Ureter (tissue), 1 donor: ENCODE measurements at places on chromosomes 13 and 19. TPM values are rescaled to one million over a fixed set of nuclear protein-coding genes. Genes with fewer than 3 reads are reported as not detected.

DNA sequence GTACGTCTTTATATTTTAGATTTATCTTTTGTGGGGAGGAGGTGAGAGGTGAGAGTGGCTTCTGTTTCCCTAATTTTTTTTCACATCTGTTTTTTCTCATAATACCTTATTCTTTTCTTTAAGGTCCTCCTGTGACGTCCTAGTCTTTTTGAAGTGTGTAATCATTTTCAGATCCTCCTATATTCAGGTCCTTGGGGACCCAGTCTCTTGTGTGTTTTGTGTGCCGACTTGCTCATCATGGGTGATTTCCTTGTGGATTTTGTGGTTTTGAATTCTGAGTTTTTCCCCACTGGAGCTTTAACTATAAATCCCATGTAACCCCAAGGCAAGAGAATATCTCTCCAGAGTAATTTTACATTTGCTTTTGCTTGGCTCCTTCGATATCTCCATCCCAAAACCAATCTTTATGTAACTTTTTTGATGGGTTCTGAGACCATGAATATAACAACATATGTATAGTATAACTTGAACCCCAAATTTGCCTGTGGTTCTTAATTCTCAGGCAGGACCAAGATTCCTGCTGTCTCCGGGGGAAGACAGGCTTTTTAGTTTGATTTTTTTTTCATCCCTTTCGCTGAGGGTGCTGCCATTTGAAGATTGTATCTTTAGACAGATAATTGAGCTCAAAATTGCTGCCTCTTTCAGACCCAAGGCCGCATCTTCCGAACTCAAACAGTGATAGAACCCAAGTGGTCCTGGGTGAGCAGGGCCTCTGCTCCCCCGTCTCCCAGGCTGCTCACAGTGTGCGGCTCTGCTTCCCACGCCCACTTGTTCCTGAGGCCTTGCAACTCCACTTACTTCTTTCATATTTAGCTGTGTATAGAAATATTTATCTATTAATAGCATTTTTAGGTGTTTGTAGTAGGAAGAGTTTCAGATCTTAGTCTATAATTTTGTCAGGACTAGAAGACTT is 59.1 kb upstream of the GPR183 start:
- DNase-seq, result no peak

DNA sequence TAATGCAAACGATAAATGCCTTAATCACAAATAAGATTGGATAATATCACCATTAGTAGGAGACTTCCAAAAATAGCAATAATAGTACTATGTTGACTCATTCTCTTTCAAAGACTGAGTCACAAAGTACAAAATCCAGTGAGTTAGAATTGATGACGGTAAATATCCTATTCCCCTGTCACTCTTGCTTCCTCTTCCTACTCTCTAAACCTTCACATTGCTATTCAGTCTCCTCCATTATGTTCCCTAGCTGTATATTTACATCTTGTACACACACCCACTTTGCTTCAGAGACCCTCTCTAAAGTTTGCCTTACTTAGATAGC is 26.3 kb upstream of the INTS6 start:
- DNase-seq, result no peak

DNA sequence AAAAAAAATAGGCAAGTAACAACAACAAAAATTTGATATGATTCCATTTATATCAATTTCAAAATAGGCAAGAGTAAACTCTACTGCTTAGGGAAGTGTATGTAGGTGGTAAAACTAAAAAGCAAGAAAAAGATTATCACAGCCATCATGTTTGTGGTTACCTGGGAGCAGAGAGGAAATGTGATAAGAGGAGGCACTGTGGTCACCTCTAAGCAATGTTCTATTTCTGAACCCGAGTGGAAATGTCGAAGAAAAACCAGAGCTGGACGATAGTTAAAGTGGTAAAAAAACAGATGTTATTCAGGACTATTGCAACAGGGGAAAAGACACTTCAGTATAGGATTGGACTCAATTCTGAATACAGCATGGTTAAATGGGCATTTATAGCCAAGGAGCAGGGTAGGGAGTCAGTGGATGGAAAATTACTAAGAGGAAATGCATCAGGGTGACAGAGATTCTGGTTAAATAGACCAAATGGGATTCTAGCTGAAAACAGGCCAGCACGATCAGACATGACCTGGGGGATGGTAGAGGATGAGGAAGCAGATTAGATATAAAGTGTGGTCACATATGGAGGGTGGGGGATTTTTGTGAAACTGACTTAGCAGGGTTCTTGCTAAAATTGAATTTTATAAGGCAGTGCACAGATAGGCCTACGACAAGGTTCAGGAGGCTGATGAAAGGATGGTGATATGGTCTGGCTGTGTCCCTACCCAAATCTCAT is 6.0 kb upstream of the TEX30 start:
- no peak for DNase-seq

DNA sequence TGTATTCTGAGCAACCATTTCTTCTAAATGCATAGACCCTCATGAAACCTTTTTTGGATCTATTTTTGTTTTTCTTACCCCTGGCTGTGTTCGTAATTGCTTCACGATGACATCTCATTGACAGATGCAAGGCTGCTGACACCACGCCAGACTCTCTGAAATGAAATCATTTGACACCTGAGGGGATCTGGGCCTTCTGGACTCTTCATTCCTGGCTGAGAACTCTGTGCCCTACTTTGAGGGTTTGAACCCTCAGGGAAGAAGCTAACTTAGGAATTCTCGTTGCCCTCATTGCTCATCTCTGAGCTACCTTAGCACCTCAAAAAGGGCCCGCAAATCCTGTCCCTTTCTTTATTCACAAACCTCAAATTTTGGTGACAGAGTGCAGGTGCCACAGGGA is 40.5 kb upstream of the NBEA start:
- no peak for DNase-seq

DNA sequence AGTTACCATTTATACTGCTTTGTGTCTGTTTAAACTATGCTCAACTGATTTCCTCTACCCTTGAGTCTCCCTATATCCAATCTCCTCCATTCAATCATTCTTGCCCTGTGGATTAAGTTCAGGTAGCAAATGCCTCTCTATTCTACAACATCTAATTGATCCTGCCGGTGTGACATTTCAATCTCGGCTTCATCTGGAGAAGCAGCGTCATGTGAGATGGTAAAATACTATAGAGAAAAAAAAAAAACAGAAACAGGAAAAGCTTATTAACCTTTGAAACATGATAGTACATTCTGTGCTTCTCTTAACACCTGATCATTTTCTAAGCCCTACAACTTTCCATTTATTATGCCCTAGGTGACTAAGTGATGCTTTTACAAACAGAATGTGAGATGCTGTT is 89.4 kb downstream of the KCTD12 start:
- no peak for DNase-seq

GRCh38 chr19:38691938-38692457 is 44.5 kb downstream of the ACTN4 start:
- DNase-seq, result peak; percentile 80

GRCh38 chr13:38398711-38399493 is 49.3 kb downstream of the UFM1 start:
- no peak for DNase-seq

DNA sequence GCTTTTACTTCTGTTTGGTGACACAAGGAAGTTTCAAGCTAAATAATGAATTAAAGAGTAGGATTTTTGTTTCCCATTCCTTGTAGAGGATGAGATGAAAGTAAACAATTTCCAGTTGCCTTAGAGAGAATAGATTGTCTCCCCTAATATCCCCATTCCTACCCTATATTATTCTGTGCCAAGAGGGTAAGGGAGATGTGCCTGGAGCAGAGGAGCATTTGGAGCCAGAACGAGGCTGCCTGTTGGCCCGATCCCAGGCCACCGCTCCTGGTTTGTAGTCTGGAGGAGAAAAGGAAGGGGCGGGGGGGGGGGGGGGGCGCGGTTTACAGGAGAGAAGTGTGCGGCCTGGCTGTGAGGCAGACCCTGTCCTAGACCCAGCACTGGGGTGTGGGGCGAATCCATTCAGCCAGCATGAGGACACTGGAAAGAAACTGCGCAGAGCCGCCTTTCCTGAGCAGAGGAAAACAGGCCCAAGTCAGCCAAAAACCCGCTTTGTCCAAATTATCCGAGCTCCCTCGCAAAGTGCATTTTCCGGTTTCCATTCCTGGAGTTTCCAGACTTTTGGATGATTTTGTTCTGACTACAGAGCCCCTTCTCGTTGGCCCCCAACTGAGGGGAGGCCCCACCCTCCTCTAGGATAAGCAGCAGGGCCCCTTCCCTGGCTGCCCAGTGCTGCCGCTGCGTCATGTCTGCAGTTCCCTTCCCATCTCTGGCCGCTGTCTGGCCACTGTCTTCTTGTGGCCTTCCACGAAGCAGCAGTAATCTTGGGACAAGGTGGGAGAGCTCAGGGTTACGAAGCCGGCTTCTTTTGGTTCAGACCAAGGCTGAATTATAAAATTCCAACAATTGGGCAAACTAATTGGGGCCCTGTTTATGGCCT is 23.0 kb downstream of the NFIX start:
- no peak for DNase-seq

DNA sequence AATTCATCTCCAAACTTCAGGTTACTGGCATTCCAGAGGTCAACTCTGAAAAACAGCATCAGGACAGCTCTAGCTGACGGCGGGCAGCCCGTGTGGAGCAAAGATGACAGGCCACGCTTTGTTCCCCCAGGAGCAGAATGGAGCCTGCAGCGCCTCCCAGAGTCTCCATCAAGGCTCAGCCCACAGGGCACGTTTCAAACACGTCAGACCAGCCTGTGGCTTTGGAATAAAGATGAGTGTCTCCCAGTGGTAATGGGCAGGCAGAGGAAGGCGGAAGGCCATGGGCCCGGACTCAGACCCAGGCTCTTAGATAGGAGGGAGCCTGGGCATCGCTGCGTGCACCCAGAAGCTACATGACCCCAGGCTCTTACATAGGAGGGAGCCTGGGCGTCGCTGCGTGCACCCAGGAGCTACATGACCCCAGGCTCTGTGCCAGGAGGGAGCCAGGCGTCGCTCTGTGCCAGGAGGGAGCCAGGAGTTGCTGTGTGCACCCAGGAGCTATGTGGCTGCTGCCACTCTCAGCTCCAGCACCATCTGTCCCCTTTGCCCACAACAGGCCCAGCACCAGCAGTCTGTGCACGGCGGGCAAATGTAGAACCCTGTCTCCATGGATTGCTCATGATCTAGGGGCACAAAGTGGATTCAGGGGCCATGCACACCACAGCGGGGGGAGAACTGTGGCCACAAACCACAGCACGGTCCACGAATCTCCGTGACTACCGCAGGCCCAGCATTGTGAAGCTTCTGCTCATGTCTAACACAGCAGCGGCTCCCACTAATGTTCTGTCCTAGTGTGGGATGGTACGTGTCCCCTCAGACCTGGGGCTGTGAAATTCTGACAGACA is 47.8 kb upstream of the C13orf46 start:
- no peak for DNase-seq

- DNase-seq, result no peak
These were observed 16.2 kb downstream of the MCF2L start for GRCh38 chr13:112984954-112985802.

DNA sequence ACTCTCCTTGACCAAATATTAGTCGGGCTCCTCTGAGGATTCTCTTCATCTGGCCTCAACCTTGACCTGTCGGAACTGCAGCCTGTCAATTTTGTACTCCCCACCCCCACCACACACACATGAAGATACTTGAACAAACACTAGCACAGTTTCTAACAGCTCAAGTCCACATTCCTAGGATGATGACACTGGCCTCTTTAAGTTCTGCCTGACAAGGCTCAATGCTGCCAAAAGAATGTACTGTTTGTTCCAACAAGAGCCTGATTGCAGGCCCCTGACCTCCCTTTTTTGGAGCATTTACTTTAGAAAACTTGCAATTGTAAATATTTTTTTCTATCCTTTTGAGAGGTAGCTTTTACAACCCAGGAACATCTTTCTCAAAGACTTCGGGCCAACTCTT is 169.2 kb upstream of the IRS2 start:
- DNase-seq, result no peak

DNA sequence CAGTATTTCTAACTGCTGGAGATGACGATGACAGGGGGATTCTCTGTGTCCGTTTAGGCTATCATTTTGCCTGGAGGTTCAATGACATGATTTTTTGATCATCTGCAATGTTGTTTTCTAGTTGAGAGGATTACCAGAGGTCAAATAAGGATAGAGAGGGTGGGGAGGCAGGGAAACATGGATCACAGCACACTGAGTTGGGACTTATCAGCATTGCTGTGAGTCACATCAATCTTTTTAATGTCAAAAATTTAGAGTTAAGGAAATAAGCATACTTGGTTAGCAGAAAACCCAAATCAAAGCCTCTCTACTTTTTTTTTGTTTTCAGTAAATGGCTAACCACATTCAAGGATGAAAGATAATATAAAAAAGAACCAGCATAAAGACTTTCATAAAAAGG is 43.0 kb upstream of the CSNK1A1L start:
- no peak for DNase-seq

- no peak for DNase-seq
These were observed 108.7 kb downstream of the SHISA2 start for GRCh38 chr13:25943081-25943480.

DNA sequence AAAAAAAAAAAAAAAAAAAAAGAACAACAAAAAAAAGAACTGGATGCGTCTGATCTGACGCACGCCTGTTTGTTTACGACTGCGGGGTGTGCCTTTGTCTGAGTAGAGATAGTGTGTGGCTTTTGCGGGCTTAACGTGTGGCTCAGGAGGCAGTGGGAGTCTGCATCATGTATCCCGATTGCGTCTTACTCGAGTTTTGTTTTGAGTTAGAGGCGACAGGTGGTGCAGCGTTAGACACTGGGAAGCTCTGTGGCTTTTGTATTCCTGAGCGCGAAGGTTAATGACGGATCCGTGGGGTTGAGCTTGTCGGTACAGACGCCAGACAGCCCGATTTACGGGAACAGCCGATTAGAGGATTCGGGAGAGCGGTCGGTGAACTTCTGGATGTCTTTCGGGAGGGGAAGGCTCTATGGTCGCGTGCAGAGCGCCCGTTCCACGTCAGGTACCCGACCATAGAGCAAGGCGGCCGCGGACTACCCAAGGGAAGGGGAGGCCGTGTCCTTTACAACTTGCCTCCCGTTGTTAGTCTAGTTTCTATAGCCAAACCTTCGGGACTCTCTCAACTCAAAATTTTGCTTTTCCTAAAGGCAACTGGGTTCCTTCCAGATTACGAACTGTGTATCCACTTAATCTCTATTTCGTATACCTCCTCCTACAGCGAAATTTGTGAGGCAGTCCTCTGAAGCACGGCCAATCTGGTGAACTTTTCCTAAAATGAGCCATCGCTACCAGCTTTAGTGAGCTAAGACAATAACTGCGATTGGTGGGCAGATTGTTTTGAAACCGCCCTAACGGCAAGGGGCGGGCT is 926 bp upstream of the HNRNPUL1 start:
- DNase-seq, result peak; percentile 72

- no peak for DNase-seq
These were observed 1482.8 kb downstream of the OLFM4 start for GRCh38 chr13:54511366-54511765.

DNA sequence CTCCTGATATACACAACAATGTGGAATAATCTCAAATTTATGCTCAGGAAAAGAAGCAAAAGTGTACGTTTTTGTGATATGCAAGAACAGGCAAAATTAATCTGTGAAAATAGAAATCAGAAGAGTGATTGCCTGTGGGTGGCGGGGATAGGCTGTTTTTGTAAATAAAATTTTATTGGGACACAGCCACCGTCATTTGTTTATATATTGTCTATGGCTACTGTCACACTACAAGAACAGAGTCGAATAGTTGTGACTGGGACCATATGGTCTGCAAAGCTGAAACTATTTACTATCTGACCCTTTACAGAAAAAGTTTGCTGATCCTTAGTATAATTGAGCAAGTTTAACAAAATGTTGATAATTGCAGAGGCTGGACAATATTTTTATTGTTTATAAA is 269.5 kb upstream of the HTR2A start:
- no peak for DNase-seq

TPTE2 gene
- total RNA-seq, result 0.44 TPM

LILRB3 gene
- 5.6 TPM for total RNA-seq

DAZAP1 gene
- 137 TPM for total RNA-seq

GAPDHS gene
- total RNA-seq, result not detected

ONECUT3 gene
- not detected for total RNA-seq

ZNF547 gene
- 4.5 TPM for total RNA-seq
